ENCODE measurements at places on chromosomes 4 and X.

DNA sequence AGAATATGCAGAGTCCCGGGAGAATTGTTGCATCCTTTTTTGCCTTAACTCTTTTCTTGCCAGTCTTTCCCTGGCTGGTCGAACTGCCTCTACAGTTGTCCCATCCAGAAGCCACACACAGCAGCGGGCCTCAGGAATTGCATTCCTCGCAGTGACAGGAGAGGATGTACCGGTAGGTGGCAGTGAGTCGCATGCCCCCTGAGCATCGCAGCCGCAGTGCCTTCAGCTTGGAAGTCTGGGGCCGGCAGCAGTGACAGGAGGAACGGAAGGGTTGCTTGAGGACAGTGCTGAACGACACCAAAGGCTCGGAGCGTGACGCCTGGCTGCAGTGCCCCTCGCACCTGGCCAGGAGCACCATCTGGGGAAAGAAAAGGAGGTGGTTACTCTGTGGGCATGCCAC, 23.5 kb downstream of the NDP start:
- DNase-seq = peak; percentile 15

DNA sequence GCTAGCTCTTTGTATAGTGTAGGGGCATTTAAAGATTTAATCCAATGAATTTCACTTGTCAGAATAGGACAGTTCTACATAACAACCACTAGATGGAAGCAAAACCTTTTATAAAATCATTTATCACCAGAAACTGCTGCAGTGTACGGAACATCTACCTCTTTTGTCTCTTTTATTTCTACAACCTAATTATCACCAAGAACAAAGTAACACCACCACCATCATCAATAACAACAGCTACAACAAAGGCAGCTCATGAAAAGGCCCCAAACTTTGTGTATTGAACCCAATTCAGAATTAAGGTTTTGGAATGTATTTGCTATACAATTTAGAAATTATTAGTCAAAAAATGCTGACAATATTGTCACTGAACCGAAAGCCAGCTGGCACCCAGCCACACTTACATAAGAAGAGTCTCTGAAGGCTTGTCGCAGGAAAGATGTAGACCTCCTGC, 260.9 kb upstream of the RPS6KA3 start:
- DNase-seq = no peak

DNA sequence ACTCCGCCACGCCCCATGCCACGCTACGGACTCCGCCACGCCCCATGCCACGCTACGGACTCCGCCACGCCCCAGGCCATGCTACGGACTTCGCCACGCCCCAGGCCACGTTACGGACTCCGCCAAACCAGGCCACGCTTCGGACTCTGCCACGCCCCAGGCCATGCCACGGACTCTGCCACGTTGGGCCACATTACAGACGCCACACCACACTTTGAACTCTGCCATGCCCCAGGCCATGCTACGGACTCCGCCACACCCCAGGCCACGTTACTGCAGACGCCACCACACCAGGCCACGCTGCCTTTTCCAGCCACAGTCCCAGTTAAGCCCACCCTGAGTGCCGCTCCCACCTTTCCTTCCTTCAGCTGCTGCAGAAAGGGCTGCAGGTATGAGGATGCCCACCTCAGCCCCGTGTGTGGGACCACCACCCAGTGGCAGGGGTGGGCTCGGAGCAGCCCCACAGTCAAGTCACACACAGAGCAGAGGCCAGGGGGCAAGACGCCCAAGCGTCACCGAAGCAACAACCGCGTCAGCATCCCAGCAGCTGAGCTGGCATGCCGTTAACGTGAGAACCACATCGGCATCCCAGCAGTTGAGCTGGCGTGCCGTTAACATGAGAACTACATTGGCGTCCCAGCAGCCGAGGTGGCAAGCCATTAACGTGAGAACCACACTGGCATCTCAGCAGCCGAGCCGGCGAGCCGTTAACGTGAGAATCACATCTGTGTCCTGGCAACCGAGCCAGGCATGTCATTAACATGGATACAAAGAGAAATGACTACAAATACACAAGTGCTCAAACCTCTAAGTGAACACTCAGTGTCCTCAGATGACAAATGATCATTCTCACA, 26.4 kb downstream of the GAK start:
- DNase-seq = no peak

DNA sequence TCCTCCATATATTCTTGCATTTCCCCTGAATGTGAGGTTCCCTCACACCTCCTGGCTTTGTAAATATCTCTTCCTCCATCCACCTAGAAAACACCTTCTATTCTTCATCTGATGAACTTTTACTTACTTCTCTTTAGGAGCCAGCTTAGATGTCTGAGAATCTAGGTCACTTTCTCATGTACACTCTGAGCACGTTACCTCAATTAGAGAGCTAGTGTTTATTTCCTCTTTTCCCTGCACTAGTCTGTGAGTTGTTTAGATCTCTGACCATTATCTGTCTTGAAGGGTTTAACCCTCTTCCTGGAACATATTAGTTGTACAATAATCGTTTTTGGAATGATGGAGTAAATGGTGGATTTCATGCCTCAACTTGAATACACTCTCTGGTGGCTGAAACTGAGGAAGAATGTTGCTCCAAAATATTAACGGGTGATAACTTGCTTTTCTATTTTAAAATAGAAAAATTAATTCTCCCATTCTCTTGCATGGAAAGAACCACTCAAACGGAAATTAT, 8.5 kb upstream of the NEIL3 start:
- no peak for DNase-seq

Measured in stimulated activated CD4-positive, alpha-beta T cell treated with anti-CD3 and anti-CD28 coated beads, Interleukin-2, amount 100 ng/mL, for 48 hours (primary cell).